HCEC 1CT (cell line): ENCODE measurements at places on chromosomes 12 and 14.

DNA sequence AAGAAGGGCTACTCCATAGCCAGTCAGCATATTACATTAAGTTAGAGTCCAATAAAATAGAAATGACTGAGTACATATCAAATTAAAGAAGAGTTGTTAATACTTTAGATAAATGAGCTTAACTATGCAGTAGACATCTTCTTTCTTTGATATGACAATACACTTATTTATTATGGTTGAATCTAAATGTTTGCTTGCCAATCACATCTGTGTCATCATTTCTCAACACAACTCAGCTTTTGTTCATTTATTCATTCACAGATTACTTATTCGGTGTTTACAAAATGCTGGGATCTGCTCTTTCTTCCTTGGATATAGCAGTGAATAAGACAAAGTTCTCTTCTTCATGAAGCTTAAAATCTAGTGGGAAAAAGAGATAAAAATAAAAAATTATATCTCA, 614.6 kb upstream of the ATP2B1 start:
- no peak for DNase-seq

- no peak for DNase-seq
Observed at GRCh38 chr12:130948136-130948535, 5.6 kb upstream of the ADGRD1 start.

GRCh38 chr12:121748571-121749265, 36.2 kb downstream of the TMEM120B start:
- DNase-seq = peak; percentile 80

GRCh38 chr12:95634622-95635621, 83.6 kb upstream of the USP44 start:
- peak; percentile 34 for DNase-seq

GRCh38 chr12:121218588-121219352, 8.8 kb downstream of the P2RX4 start:
- no peak for DNase-seq

DNA sequence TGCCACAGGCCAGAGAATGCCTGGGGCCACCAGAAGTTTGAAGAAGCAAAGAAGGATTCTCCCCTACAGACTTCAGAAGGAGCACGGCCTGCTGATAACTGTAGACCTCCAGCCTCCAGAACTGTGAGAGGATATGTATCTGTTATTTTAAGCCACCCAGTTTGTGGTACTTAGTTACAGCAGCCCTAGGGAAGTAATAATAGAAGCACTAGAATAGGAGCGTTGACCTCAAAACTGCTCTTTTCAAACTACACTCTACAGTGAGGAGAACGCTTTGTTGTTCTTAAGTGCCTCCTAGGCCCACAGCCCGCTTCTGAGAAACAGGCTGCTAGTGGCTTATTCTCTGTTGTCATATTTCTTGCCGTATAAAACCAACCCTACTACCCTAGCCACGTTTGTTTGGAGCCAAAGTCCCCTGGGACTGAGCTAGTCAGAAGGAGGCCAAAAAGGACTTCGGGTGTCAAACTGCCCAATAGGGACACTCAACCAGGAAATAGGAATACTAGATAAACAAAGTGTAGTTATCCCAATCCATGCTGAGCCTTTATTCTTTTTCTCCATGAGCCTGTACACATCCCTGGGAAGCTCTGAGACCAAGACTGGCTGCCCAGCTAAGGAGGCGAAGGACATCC, 38.5 kb upstream of the FRS2 start:
- DNase-seq = no peak

- no peak for DNase-seq
Observed at GRCh38 chr14:28755198-28755815, 11.3 kb upstream of the FOXG1 start.

DNA sequence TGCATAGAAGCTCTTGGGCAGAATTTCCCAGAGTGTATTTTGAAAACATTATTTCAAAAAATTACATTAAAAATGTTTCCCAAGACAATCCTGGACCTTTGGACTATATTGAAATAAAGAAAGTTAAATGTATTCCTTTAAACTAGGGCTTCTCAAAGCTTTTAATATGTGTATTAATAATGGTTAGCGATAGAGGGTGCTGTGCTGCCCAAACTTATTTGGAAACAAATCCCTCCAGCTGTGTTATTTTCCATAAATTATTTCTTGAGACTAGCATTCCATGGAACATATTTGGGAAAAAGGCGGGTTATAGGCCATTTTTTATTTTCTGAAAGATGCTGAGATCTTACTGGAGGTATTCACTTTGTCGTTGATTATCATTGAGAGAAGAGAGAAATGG, 397.8 kb upstream of the MIS18BP1 start:
- DNase-seq = no peak

DNA sequence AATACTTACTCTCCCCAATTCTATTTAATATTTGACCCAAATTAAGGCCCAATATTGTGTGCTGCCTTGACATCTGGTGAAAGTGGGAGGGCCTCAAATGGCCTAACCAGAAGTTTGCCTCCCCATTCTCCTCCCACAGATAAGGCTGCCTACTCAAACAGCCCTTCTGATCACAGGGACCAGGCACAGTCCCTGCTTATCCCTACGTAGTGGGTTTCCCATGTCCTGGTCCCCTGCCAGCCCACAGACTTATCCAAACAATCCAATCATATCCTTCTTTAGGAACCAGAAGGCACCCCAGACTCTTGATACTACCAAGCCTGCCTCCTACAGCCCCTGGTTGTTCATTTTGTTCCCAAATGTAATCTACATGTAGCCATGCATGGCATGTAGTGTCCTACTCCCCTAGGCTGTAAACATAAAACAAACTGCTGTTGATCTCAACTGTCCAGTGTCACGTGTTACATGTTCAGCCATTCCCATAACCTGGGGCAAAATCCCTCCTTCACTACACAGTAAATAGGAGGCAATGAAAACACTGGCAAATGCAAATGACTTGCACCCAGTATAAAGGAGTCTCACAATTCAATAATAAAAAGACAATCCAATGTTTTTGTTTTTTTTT, 49.3 kb downstream of the EEA1 start:
- DNase-seq = no peak

- peak; percentile 43 for DNase-seq
Observed at GRCh38 chr12:51970904-51971646, 19.6 kb downstream of the ACVR1B start.

DNA sequence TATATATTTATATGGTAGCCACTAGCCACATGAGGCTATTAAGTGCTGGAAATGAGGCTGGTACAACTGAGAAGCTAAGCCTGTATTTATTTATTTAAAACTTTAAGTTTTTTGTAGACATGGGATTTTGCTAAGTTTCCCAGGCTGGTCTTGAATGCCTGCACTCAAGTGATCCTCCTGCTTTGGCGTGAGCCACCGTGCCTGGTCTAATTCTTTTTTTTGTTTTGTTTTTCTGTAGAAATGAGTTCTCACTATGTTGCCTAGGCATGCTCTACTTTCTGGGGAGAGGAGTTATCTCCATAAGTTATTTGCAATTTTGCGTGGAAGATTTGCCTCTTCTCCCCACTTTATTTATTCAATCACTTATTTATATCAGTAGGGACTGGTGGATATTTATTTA, 4.8 kb upstream of the SNRNP35 start:
- DNase-seq = no peak

DNA sequence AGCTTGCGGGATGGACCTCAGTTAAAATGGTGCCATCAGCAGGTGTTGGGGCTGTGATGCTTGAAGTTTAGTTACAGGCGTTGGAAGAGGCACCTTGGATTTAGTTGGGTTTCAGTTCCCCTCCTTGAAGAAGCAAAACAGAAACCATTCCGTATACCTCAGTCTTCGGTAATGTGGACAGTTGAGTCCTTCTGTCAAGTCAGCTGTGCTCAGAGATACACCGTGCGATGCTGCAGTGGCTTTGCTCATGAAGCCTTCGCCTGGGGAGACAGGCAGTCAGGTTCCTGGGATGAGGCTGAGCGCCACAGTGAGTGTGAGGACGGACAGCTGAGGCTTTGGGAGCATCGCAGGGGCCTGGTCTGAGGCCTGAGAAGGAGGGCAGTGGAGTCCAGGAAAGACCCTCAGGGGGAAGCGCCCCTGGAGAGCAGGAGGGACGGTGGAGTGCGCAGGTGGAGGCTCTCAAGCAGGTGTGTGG, 7.4 kb downstream of the RAN start:
- DNase-seq = no peak

GRCh38 chr12:76424941-76425340, 76.7 kb upstream of the BBS10 start:
- DNase-seq = no peak

- no peak for DNase-seq
Observed at GRCh38 chr12:54017027-54017788, 8.4 kb downstream of the HOXC8 start.

DNA sequence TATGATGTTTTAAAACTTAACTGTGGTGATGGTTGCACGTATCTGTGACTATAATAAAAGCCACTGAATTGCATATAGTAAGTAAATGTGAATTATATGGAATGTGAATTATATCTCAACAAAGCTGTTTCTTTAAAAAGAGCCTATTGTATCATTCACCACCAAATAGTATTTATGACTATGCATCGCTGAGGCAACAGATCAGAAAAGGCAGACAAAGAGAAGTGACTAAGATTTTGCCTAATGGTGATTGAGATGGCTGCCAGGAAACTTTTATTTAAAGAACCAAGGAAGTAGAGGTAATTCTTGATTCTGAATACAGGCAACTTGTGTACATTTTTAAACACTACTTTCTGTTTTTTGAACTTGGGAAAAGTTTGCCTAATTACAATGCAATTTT, 31.7 kb downstream of the DHRS7 start:
- DNase-seq = no peak

DNA sequence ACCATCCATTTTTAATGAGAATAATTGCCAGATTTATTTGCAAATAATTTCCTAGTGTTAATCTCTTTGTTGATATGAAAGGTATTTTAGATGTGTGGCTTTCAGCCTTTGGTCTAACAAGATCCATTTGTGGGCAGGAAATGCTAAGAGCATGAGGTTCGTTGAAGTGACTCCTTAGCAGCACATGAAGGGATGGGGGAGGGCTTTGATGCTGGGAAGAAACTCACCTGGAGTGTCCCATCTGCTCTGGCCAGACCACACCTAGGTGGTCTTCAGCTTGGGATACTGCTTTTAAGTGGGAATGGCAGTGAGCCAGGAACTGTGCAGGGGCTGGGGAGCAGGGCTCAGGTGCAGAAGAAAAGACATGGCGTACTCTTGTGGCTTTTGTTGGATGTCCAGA, 13.6 kb downstream of the SFSWAP start:
- no peak for DNase-seq

DNA sequence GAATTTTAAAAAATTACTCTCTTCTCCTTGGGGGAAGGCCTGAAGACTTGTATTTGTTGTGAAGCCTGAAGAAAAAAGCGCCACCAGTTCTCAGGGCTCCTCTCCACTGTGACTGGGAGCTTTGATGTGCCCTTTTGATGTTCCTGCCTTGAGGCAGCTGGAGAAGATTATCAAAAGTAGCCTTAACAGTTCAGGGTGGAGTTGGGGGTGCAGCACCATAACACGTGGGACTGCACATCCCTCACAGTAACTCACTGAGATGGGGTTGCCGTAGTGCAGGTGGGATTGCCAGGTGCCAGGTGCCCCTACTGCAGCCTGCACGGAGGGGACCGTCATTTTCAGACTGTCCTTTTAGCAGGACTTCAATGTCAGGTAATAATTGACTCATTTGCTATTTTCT, 474.1 kb downstream of the ETNK1 start:
- DNase-seq = no peak

GRCh38 chr14:103418481-103418818, 33.2 kb downstream of the MARK3 start:
- DNase-seq = peak; percentile 64

GRCh38 chr12:69097619-69098368, 141.6 kb upstream of the CPSF6 start:
- DNase-seq = no peak

DNA sequence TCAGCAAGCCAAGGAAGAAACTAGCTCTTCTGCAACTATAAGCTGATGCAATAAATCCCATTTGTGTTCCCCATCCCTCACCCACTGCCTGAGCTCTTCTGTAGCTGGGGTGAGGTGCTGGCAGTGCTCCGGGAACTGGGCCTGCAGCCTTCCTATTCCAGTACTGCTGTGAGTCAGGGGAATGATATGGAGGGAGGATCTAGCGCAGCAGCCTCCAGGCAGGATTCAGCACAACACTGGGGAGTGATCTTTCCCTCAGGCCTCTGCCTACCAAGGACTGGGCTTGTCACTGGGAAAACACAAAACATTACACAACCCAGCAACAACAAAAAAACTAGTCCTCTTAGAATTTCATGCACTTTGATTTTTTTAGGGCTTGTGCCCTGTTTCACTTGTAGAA, 58.7 kb downstream of the ST8SIA1 start:
- DNase-seq = peak; percentile 98

DNA sequence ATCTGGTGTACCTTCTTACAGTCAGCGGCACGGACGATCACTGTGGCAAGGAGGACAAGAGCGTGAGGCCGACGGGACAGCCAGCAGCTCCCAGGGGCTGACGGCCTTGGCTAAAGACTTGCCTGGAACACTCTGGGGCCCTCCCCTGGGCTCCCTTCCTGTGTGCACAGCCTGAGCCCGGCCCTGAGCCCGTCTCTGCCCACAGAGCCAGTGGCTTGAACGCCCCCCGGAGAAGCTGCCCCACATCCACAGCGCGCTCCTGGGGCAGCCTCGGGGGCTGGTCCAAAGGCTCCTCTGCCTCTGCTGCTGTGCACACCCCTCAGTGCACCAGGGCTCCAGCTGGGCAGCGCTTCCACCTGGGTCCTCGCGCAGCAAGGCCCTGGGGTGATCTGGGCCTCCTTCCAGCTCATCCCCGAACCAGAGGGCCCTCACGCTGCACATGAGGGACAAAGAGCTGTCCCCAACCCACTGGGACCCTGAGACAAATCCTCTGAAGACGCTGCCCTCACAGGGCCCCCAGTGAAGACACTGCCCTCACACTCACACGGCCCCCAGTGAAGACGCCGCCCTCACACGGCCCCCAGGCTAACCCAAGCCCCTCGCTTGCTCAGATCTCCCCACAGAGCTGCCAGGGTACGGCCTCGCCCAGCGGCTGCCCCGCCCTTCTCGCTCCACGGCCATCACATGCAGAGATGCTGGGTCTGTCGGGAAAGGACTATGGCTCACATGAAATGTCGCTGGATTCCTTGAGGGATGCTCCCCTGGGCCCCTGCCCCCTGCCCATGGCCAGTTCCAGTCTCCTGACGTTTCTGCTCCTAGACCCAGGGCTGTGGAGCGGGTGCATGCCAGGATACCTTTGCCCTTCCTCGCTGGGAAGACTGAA, 22.2 kb downstream of the AMN start:
- no peak for DNase-seq
